AG09309 (cell line): ENCODE measurements at places on chromosomes 4 and X.

GRCh38 chrX:13489454-13489853, 79.9 kb upstream of the EGFL6 start:
- DNase-seq, result no peak

DNA sequence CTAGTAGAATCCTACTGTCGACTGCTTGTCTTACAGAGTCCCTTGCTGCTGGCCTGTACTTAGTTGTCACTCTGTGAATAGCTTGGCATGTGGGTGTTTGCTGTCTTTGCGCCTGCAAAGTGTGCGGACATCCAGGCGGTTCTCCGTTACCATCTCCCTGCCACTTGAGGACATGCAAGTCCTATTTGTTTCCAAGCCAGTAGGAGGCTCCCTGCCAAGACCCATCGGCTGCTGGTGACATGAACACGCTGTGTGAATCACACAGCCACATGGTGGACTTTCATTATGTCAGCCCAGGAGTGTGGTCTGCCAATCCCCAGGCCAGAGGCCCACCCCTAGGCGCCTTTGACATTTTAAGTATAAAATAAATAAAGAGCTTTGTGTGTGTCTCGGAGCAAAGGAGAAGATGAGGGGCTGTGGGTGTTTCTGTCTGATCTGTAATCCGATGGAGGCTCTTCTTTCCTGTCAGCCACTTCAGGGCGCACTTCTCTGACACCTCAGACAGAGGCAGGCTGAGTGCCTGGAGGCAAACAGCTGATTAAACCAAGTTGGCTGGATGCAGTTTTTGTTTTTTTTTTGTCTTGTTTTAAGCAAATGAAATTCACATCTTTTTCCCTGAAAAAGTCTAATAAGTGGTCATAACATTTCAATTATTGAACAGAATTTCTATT, 51.5 kb downstream of the ALPK1 start:
- peak; percentile 43 for DNase-seq

DNA sequence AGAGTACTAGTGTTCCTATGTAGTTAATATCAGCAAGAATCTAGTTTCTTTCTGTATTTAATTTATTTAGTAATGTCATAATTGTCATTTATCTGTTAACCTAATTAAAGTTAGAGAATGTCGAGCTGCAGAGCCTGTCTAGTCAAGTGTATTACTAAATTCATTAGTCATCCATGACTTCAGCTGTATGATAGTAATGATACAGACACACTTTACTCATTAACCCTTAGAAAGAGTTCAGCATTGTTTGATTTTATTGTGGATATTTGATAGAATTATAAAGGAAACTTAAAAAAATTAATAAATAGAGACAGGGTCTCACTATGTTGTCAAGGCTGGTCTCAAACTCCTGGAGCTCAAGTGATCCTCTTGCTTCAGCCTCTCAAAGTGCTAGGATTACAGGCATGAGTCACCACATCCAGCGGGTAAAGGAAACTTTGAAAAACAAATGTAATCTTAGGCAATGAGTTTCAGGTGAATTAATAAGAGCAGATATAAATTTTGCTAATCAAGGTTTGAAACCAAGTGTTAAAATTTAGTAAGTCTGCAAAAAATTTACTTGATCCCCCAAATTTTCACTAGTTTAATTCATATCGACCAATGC, 110.6 kb downstream of the ANK2 start:
- DNase-seq, result no peak

DNA sequence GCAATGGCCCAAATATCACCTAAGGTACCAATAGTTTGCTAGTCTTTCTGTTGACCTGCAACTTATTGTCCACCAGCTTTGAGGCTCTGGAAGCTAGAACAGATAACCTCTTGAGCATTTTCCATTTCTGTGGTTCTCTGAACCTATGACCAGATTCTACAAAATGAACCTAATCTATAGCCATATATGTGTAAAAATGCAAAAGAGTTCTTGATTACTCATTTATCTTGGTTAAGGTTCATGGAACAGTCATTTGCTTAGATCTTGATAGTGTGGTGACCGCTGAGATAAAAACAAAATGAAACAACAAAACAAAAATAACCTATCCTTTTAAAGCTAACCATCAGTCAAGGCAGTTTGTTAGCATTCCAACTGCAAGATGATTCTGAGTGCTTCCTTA, 9.3 kb upstream of the GATB start:
- DNase-seq, result no peak

GRCh38 chr4:76090241-76090691, 15.8 kb downstream of the ART3 start:
- peak; percentile 74 for DNase-seq

GRCh38 chr4:108003982-108004515, 14.4 kb downstream of the HADH start:
- DNase-seq, result no peak

GRCh38 chrX:131279617-131280016, 9.5 kb downstream of the IGSF1 start:
- DNase-seq, result no peak

GRCh38 chr4:41172786-41173185, 41.6 kb downstream of the APBB2 start:
- DNase-seq, result no peak

DNA sequence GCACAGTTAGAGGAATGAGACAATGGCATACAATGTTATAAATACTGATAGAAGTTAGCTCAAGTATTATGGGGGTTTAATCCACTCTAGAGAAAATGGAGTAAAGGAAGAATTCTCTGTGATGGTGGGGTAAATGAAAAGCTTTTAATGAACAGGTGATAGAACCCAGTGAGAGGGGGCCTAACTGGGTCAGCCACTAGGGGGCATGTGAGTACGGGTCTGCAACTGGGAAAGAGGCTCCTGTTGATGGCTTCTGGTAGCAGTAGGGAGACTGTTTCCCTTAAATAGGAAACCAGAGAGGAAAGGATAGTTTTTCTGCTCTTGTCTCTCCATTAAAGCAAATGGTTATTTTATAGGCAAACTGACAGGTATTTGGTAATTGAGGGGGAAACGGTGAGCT, 132.8 kb upstream of the GPR101 start:
- no peak for DNase-seq

GRCh38 chrX:153580700-153581386, 18.1 kb downstream of the CCNQ start:
- DNase-seq, result no peak
